ENCODE measurements at places on chromosomes 2 and 18.

DNA sequence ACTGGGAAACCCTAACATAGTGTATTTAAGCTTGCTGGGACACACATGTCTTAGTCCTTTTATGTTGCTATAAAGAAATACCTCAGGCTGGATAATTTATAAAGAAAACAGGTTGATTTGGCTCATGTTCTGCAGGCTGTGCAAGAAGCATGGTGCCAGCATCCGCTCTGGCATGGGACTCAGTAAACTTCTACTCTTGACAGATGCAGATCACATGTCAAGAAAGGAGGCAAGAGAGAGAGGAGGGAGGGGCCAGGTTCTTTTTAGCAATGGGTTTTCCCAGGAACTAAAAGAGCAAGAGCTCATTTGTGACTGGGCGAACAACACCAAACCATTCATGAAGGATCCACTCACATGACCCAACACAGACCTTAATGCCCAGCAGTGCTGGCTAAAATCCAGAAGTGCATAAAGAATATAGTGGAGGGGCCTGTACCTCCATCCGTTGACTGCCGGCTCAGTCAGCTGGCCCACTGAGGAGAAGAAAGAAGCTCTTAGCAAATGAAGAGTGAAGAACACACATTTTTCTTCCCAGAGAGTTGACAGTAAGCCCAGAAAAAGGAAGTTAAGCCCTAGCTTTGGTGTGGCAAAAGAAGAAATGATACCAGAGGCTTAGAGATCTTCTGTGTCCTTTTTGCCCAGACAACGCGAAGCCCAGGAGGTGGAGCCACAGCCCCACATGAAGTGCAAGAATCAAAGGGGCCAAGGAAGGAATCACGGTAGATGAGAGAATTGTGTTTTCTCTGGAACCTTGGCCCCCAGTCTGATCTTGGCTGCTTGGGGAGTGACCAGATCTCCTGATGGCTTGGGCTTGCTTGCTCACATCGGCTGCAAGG lies 183.5 kb upstream of the FAM98A start:
- H3K36me3 ChIP-seq: no peaks in the 10 kb centered on the region
- H3K27ac ChIP-seq: no peak overlapping the region
- DNase-seq: no peak
- no peak overlapping the region for H3K4me3 ChIP-seq
- H3K4me1 ChIP-seq: no peaks in the 10 kb centered on the region

- H3K4me3 ChIP-seq: no peak overlapping the region
- no peak overlapping the region for H3K27ac ChIP-seq
- DNase-seq: no peak
- no peaks in the 10 kb centered on the region for H3K36me3 ChIP-seq
- no peaks in the 10 kb centered on the region for H3K27me3 ChIP-seq
Measured at GRCh38 chr2:40510304-40510703, 58.4 kb upstream of the SLC8A1 start.

- no peak overlapping the region for H3K27ac ChIP-seq
- H3K36me3 ChIP-seq: no peaks in the 10 kb centered on the region
- no peak overlapping the region for H3K4me3 ChIP-seq
- H3K27me3 ChIP-seq: no peaks in the 10 kb centered on the region
- H3K4me1 ChIP-seq: peaks cover 3% of the 10 kb centered on the region
Measured at GRCh38 chr2:191297033-191297432, 51.8 kb downstream of the MYO1B start.

- H3K27ac ChIP-seq: peak overlapping the region; percentile 32
- no peak overlapping the region for H3K4me3 ChIP-seq
- no peak for DNase-seq
- H3K36me3 ChIP-seq: no peaks in the 10 kb centered on the region
- peaks cover 15% of the 10 kb centered on the region for H3K4me1 ChIP-seq
- H3K27me3 ChIP-seq: no peaks in the 10 kb centered on the region
Measured at GRCh38 chr2:27967076-27967475, 76.5 kb downstream of the BABAM2 start.

DNA sequence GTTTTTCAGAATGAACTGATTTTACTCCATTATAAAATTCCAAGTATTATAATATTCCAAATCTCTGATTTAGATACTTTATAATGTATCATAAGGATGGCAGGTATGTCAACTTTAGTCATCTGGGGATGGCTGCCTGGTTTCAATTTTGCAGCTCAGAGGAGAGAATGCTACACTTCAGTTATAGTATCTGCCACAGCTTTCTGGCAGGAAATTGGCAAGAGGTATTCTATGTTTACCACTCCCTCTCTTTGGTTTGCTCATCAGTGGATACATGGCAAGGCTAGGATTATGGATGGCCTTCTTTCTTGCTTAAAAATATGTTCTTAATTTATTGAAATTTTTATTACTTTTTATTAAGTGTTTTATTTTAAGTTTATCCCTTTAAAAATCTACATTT lies 67.0 kb upstream of the TNFRSF11A start:
- no peak overlapping the region for H3K4me3 ChIP-seq
- no peaks in the 10 kb centered on the region for H3K4me1 ChIP-seq
- DNase-seq: no peak
- H3K27ac ChIP-seq: no peak overlapping the region

GRCh38 chr2:202909394-202910192 lies 1.9 kb downstream of the WDR12 start:
- H3K36me3 ChIP-seq: peaks cover 21% of the 10 kb centered on the region
- H3K27ac ChIP-seq: no peak overlapping the region
- no peak for DNase-seq
- H3K4me3 ChIP-seq: no peak overlapping the region
- no peaks in the 10 kb centered on the region for H3K27me3 ChIP-seq
- peaks cover 27% of the 10 kb centered on the region for H3K4me1 ChIP-seq

- H3K36me3 ChIP-seq: no peaks in the 10 kb centered on the region
- no peak overlapping the region for H3K27ac ChIP-seq
- no peaks in the 10 kb centered on the region for H3K4me1 ChIP-seq
- no peak overlapping the region for H3K4me3 ChIP-seq
- DNase-seq: no peak
Measured at GRCh38 chr2:70854411-70854810, 18.8 kb upstream of the CD207 start.

DNA sequence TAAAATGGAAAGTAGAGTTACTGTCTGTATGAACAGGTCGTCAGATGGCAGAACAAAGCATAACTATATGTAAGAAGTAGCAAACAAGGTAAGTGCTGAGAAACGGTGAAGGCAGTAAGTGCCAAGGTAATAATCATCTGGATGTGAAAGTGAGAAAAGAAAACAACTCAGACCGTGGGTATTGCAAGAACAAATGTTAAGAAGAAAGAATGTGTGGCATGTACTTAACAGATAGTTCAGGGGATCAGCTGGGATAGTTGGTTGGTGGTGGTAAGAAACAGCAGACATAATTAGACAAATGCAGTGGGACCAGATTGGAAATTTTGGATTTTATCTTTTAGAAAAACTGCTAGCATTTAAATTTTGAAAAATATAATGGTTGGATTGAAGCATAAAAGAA lies 375.8 kb upstream of the NXPH2 start:
- no peak overlapping the region for H3K4me3 ChIP-seq
- no peaks in the 10 kb centered on the region for H3K27me3 ChIP-seq
- H3K36me3 ChIP-seq: no peaks in the 10 kb centered on the region
- no peaks in the 10 kb centered on the region for H3K4me1 ChIP-seq
- no peak overlapping the region for H3K27ac ChIP-seq
- no peak for DNase-seq

DNA sequence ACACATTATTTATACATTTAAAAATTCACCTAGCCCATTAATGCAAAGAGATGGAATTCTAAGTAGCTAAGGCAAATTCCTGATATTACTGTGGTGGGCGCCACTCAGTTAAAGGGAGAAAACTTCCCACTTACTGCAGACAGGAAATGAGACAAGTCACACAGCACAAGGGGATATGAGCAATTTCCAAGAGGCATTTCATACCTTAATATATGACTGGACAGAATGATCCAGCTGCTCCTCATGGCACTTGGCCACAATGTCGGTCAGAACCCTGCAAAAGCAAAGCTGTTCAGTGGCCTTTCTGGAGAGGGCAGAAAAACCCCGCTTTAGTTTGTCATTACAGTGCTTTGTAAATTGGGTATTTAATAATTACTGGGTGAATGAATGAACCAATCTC lies 121.4 kb upstream of the CCDC195 start:
- H3K27ac ChIP-seq: no peak overlapping the region
- no peaks in the 10 kb centered on the region for H3K36me3 ChIP-seq
- DNase-seq: no peak

- DNase-seq: no peak
- H3K27me3 ChIP-seq: peaks cover 5% of the 10 kb centered on the region
- no peaks in the 10 kb centered on the region for H3K4me1 ChIP-seq
- no peak overlapping the region for H3K4me3 ChIP-seq
Measured at GRCh38 chr2:70479816-70480215, 73.8 kb downstream of the TGFA start.

GRCh38 chr2:222668494-222669154 lies 2.8 kb upstream of the MOGAT1 start:
- no peaks in the 10 kb centered on the region for H3K27me3 ChIP-seq
- H3K27ac ChIP-seq: no peak overlapping the region
- no peak for DNase-seq
- no peak overlapping the region for H3K4me3 ChIP-seq
- no peaks in the 10 kb centered on the region for H3K4me1 ChIP-seq

GRCh38 chr2:240121675-240122074 lies 14.4 kb downstream of the COPS9 start:
- H3K4me1 ChIP-seq: no peaks in the 10 kb centered on the region
- no peak for DNase-seq
- no peak overlapping the region for H3K27ac ChIP-seq

GRCh38 chr18:63819786-63820185 lies 44.6 kb downstream of the SERPINB7 start:
- H3K27me3 ChIP-seq: no peaks in the 10 kb centered on the region
- no peaks in the 10 kb centered on the region for H3K36me3 ChIP-seq
- DNase-seq: no peak
- H3K4me1 ChIP-seq: no peaks in the 10 kb centered on the region

GRCh38 chr18:62437235-62438017 lies 85.4 kb upstream of the ZCCHC2 start:
- DNase-seq: peak; percentile 96
- peak overlapping the region; percentile 92 for H3K27ac ChIP-seq
- H3K4me3 ChIP-seq: peak overlapping the region; percentile 19
- H3K36me3 ChIP-seq: no peaks in the 10 kb centered on the region
- H3K4me1 ChIP-seq: peaks cover 33% of the 10 kb centered on the region

DNA sequence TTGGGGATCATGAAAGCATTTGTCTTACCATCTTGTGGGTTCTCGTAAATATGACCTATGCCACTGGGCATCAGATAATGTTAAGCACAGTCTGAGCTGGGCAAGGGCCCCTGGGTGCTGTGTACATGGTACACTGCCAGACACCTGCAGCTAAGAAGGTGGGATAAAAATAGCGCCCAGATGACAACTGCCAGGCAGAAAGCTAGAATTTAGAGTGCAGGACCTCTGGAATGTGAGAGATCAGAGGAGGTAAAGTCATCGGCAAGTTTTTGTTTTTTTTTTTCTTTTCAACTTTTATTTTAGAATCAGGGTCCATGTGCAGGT lies 53.8 kb upstream of the CYRIA start:
- H3K4me3 ChIP-seq: no peak overlapping the region
- H3K4me1 ChIP-seq: peaks cover 6% of the 10 kb centered on the region
- H3K27ac ChIP-seq: no peak overlapping the region
- no peaks in the 10 kb centered on the region for H3K27me3 ChIP-seq
- H3K36me3 ChIP-seq: no peaks in the 10 kb centered on the region

DNA sequence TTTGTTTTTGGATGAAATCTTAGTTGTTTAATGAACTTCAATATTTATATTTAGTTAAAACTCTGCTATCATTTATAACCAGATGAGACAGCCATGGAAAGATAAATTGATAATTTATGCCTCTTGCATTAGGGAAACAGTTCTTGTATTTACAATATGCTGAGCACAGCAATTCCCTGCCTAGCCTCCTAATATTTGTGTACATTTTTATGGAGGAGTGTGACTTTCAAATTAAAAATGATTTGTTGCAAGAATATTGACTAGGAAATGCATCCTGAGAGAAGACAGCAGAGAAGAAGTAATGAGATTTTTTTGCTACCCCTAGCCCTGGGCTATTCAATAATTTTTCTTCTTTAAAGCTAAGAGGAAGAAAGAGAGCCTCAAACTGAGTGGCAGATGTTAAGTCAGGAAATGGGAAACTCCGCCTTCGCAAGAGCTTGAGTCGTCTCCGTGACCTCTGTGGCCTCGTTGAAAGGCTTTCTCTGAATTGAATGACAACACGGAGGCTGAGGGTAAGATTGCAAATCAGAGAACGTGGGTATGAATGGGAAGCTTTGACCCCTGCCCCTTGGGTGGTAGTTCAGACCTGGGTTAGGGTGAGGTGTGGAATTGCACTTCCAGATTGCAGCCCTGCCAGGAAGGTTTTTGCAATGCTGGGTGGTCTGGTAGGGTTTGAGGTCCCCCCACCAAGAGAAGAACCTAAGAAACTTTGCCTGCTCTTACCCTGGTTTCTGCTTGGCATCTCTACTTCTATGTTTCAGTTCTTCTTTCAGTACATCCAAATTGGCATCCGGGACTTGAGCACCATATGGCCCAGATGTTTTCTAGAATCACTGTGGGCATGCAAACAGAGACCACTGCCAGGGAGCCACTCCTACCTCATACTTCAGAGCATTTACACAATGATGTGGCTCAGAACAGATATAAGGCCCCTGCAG lies 210.3 kb upstream of the RBMS1 start:
- H3K36me3 ChIP-seq: no peaks in the 10 kb centered on the region
- no peak overlapping the region for H3K4me3 ChIP-seq
- no peak for DNase-seq
- H3K27ac ChIP-seq: no peak overlapping the region
- no peaks in the 10 kb centered on the region for H3K4me1 ChIP-seq

GRCh38 chr18:4040391-4041092 lies 414.6 kb downstream of the DLGAP1 start:
- no peak for DNase-seq
- H3K4me3 ChIP-seq: no peak overlapping the region
- H3K27me3 ChIP-seq: no peaks in the 10 kb centered on the region
- no peaks in the 10 kb centered on the region for H3K36me3 ChIP-seq

- peak overlapping the region; percentile 99 for H3K27ac ChIP-seq
- no peaks in the 10 kb centered on the region for H3K36me3 ChIP-seq
- peak overlapping the region; percentile 89 for H3K4me3 ChIP-seq
Measured at GRCh38 chr2:24970483-24971285, 1.1 kb downstream of the DNAJC27 start.

GRCh38 chr2:209391776-209392401 lies 32.0 kb upstream of the MAP2 start:
- H3K27me3 ChIP-seq: no peaks in the 10 kb centered on the region
- no peak overlapping the region for H3K27ac ChIP-seq
- no peak for DNase-seq
- H3K4me3 ChIP-seq: no peak overlapping the region
- H3K4me1 ChIP-seq: no peaks in the 10 kb centered on the region
- no peaks in the 10 kb centered on the region for H3K36me3 ChIP-seq

- no peak overlapping the region for H3K27ac ChIP-seq
- no peak for DNase-seq
- no peak overlapping the region for H3K4me3 ChIP-seq
- no peaks in the 10 kb centered on the region for H3K4me1 ChIP-seq
Measured at GRCh38 chr2:191806396-191806795, 40.5 kb downstream of the CAVIN2 start.

All from gastrocnemius medialis (tissue), 4 donors.